Amniotic stem cell (primary cell): ENCODE measurements at places on chromosomes 4 and X.

DNA sequence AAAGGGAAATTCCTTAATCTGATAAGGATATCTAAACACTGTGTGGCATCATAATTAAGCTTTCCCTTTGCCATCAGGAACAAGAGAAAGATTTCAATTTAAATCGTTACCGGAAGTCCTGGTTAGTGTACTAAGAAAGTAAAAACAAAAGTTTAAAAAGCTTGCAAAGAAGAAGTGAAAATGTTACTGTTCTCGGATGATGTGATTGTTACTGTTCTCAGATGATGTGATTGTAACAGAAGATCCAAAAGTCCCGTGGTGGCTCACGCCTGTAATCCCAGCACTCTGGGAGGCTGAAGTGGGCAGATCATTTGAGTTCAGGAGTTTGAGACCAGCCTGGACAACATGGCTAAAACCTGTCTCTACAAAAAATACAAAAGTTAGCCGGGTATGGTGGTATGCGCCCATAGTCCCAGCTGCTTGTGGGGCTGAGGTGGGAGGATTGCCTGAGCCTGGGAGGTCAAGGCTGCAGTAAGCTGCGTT, 62.5 kb downstream of the RGS12 start:
- no peak for DNase-seq

DNA sequence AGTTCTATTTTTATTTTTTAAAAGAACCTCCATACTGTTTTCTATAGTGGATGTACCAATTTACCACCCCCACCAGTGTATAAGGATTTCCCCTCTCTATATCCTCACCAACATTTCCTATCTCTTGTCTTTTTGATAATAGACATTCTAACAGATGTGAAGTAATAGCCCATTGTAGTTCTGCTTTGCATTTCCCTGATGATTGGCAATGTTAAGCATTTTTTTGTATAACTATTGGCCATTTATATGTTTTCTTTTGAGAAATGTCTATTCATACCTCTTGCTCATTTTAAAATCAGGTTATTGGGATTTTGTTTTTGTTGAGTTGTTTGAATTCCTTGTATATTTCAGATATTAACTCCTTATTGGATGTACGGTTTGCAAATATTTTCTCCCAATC, 251.1 kb upstream of the HTR2C start:
- no peak for DNase-seq

DNA sequence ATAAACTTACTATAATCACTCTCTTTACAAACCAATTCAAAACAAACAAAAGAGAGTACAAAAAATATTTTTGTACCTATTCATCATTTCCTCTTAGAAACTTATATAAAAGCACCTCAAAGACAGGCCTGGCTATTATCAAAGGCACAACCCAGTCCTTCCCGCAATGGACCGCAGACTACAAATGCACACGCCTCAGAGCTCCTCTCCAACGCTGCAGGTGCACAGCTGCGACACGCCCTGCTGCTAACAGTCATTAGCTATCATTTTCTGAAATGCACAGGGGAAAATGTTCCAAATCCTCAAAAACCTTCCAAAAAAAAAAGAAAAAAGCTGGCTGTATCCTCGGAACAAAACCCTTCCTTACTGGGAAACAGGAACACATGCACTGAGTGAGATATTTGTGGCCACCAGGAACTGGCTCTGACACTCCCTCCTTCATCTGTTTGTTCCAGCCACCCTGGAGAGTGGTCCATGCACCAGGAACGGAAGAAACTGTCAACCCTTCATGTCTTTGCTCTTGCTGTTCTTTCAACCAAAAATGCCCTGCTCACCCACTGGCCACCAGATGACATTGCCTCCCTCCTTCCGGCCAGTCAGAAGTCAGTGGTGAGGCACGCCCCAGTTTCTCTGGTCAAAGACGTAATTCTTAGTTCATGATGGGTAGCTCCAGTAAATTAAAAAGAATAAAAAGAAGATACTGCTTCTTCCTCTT, 16.7 kb downstream of the IRF2 start:
- DNase-seq: no peak

DNA sequence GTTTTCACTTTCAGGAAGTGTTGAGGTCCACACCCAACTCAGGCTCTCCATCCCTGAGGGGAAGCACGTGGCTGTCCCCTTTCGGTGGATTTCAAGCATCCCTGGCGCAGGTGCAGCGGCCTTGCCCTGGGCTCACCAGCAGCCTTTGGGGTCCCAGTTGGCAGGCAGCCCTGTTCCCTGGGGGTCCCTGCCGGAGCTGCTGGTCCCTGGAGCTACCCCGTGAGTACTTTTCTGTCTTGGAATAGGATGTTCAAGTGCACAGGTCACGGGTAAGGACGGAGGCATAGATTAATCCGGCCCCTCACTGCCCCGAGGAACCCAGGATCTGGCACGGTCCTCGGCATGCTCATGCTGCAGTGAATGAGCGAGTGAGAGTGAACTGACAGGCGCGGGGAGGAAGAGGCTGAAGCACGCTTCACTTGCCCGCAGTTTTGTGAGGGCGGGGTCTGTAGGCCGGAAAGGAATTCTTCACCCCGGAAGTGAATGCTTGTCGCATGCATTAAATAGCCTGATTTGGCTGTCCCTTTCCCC, 117.2 kb upstream of the FAT1 start:
- DNase-seq: no peak

DNA sequence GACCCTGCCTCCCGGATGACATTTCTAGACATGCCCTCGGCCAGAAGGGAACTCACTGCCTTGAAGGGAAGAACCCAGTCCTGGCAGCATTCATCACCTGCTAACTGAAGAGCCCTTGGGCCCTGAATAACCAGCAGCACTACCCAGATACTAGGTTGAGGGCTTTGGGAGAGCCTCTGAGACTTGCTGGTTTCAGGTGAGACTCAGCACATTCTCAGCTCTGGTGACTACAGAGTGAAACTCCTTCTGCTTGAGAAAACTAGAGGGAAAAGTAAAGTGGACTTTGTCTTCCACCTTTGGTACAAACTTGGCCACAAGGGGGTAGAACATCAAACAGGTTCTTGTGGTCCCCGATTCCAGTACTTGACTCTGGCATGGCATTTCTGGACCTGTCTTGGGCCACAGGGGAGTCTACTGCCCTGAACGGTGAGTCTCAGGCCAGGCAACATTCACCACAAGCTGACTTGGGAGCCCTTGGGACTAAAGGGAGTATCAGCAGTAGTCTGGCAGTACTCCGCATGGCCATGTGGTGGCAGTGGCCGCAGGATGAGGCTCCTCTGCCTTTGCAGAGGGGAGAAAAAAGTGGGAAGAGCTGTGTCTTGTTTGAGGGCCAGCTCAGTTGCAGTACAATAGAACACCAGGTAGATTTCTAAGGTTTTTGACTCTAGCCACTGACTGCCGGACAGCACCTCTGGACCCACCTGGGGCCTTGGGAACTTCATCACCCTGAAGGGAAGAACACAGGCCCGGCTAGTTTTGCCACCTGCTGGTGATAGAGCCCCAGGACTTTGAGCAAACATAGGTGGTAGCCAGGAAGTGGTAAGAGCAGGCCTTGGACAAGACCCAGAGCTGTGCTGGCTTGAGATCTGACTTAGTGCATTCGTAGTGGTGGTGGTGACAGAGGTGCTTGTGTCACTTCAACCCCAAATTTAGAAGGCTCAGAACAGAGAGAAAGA, 414.8 kb downstream of the OPHN1 start:
- no peak for DNase-seq

- DNase-seq: no peak
Observed at GRCh38 chr4:39295784-39296183, 70.4 kb downstream of the RFC1 start.

- no peak for DNase-seq
Observed at GRCh38 chr4:11250510-11250909, 178.2 kb downstream of the HS3ST1 start.

GRCh38 chrX:84133023-84133422, 55.0 kb downstream of the RPS6KA6 start:
- DNase-seq: no peak

DNA sequence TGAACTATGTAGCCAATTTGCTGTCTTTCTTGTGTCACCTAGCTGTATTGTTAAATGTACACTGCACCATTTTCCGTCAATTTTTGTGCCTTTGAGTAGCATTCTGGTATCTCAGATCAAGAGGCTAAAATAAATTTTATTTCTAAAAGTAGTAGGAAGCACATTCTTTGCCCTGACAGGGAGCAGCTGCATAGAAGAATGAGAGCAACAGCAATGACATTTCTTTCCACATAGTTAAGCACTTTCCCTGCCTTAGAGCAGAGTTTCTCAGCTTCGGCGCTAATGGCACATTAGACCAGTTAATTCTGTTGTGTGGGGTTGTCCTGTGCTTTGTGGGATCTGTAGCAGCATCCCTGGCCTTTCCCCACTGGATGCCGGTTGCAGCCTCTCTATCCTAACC, 173.9 kb downstream of the CHIC2 start:
- DNase-seq: no peak

- no peak for DNase-seq
Observed at GRCh38 chr4:155060419-155060818, 148.0 kb upstream of the NPY2R start.
